ENCODE measurements at places on chromosomes 2 and 18.

GRCh38 chr18:39329496-39330275, 1764.1 kb upstream of the CELF4 start:
- no peak for DNase-seq

GRCh38 chr2:179240481-179241451, 23.9 kb downstream of the SESTD1 start:
- DNase-seq = no peak

DNA sequence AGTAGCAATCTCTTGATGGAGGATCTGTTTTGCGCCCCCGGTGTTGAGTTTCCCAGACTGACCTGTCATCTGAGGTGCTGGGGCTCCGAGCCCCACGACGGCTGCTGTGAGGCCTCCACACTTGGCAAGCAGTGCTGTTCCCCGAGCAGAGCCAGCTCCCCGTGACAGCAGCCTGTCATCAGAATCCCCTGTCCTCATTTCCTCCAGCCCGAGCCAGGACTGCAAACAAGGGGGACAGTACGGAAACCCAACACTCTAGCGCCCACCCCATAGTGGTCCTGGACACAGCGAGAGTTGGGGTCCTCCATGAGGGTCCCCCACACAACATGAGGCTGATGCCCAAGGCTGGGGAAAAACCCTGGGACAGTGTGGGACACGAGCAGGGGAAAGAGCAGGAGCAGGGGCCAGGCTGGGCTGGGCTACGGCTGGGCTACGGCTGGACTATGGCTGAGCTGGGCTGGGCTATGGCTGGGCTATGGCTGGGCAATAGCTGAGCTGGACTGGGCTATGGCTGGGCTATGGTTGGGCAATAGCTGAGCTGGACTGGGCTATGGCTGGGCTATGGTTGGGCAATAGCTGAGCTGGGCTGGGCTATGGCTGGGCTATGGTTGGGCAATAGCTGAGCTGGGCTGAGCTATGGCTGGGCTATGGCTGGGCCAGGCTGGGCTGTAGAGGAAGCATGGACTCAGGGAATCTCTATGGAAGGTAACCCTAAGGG, 1.5 kb upstream of the KLHL30 start:
- DNase-seq = no peak

DNA sequence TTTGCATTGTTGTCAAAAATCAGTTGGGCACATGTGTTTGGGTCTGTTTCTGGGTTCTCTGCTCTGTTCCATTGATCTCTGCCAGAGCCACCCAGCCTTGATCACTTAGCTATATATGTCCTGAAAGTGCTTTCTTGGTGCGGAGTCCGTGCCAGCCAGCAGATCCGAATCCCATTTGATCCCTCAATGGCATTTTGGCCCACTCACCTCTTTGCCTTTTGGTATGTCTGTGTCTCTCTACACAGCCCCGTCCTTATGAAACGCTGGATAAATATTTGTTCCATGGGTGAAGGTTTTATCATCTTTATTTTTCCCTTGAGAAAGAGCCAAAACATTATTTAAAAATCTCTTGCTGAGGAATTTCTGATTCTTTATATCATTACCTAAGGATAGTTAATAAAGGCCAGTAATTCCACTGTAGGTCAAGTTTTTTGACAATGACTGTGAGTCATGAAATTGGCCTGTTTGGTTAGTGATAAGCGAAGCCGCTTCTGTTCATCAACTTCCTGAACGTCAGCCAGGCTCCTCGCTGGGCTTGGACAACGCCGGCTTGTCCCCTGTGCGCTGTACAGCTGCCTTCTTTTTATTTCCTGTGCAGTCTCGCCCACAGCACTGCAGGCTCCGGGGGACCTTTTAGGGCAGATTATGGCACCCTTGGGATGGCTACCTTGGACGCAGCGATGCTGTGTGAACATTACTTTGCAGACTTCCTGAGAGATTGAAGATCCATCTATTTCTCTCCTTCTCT, 24.9 kb downstream of the MTCL1 start:
- no peak for DNase-seq

DNA sequence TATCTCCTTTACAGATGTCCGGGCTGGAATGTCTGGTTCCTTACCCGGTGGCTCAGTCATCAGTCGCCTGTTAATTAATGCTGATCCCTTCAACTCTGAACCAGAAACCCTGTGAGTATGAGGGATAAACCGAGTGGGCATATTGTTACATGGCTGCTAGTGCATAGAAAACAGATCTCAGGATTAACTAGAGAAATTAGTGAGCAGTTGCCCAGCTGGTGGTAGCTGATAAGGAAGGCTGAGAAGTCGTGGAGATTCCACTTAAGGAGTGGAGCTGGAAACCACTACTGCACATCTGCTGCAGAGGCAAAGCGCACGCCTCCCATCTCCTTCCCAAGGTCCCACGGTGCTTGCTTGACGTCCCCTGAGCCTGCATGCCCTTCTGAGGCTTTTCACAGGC, 97.7 kb downstream of the DGKD start:
- DNase-seq = no peak

GRCh38 chr2:15718103-15718943, 126.7 kb downstream of the DDX1 start:
- no peak for DNase-seq

DNA sequence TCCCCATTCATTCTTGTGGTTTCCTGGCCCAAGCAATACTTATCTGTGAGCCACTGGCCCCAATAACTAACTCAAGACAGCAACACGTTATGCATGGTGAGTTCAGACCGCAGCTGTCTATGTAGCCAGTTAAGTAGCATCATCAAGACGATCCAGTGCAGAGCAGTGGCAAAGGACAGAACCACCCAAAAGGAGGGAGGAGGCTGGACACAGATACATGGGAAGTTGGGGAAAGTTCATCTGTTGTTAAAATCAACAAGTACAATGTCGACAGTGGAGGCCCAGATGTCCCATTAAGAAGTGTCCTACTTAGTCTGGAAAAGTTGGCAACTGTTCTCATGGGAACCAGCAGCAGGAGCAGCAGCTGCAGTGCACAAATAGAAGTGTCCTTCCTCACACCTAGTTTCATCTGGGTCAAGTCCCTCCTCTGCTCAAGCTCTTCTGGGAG, 106.9 kb upstream of the THOC1 start:
- no peak for DNase-seq

DNA sequence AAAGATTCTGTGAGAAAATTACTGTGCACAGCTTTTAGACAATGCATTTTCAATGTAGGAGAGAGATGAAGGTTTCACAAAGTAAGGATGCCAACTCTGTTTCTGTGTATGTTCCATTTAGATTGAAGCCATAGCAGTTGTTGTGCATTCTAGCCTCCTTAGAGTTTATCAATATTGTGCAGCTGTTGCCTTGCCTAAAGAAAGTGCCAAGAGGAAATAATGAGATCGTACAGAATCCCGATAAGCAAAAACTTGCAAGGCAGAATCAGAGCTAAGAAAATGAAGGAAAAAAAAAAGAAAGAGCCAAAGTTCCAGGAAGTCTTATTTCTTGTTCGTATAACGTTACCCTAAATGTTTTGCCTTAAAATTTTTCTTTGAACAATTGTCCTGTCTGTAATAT, 965.0 kb downstream of the DCDC2C start:
- no peak for DNase-seq

GRCh38 chr2:237869343-237870102, 10.1 kb downstream of the RAMP1 start:
- DNase-seq = no peak

DNA sequence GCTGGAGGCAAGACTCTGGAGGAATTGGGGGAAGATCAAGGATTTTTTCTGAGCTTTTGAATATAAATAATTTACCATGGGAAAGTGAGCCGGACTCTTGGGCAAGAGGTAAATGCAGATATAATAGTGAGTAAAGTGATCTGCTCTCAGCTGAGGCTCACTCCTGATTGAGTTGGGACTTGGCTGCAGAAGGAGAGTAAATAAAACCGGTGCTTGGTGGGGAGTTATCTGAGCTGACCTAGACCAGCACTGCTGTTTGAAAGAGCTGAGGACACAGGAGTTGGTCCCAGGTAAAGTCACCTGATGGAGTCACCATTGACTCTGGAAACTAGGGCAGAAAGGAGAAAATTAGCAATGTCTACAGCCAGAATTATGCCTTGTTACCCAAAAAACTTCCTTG, 57.3 kb upstream of the LRPPRC start:
- DNase-seq = no peak

Data from CD4-positive, alpha-beta T cell treated with Interleukin-12 subunit alpha and Interleukin-12 subunit beta, for 1 hour (primary cell).